ENCODE measurements at places on chromosomes 1 and 21.

- DNase-seq, result no peak
These were observed 11.3 kb upstream of the IL22RA1 start for GRCh38 chr1:24154215-24154614.

GRCh38 chr1:21568006-21568746 lies 59.0 kb downstream of the ALPL start:
- no peak for DNase-seq

DNA sequence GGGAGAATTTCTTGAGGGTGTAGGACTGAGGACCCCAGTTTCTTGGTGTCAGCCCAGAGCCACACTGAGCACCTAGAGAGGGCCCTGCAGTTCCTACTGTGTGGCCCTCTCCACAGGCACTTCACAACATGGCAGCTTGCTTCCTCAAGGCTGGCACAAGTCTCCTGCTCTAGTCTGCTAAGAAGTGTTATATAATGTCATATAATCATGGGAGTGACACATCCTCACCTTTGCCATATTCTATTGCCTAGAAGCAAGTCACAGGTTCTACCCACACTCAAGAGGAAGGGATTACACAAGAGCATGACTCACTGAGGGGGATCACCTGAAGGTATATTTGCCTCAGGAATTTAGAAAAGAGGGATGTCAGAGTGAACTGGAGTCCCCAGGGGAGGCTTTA lies 5.5 kb upstream of the SNX27 start:
- DNase-seq, result peak; percentile 20

DNA sequence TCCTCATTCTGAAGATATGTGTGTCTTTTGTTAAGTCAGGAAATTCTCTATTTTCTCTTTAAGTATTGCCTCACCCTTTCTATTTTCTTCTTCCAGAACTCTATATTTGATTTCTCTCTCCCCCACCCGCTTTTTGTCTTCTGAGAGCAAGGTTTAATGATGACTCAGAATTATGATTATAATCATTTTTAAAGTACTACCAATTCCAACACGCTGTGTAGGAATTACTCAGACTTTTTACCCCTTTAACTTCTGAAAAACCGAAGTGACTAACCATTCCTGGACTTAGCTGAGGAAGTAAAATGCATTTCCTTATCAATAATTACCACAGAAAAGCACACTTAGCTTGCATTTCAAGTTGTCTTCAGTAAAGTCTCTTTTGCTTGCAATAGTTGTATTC lies 20.8 kb upstream of the SCYL3 start:
- peak; percentile 56 for DNase-seq

DNA sequence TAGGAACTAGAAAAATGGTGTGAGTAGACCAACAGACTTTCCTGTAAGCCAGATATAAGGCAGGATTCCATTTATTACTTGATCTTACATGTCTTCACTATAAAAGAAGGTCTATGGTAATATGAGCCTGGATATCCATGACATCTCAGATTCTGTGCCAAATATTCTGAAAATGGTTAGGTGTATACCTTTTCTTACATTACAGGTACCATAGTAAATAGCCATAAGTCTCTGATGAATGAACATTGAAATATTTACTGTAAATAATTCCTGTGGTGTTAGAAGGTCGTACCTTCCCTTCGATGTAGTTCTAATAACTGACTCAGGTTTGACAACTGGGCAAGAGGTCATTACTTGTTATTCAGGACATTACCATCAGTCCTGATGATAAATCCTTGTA lies 657.9 kb downstream of the BRINP3 start:
- DNase-seq, result no peak

DNA sequence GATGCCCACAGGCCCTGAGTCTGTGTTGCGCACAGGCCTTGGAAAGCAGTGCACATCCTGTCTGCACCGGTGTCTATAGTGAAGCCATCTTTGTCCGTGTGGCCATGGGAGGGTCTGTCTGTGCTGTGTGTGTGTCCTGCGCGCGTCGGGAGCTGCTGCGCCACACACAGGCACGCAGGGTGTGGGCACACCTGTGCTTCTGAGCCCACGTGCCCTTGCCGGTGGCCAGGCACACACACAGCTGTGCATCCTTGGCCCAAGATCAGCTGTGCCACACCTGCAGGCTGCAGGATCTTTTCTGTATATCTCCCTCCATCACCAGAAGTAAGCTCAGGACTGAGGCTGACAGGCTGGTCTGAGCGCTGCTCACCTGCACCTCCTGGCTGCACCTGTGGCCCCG lies 3.2 kb upstream of the SAMD11 start:
- no peak for DNase-seq

DNA sequence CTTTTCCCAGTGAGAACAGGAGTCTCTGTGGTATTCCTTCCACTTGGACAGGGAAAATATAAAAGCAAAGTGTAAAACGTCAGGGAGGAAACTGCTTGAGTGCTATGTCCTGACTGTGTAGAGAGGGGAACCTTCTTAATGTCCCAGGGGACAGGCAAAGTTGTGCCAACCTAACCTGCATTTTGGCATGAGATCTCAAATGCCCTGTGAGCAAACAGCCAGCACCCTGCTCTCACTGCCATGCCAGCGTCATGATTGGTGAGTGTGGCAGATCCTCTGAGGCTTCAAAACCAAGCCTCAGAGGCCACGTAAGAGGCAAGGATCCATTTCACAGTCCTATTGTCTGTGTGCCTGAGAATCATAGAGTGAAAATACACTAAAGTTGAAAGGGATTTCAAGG lies 49.7 kb upstream of the RAP1A start:
- DNase-seq, result no peak

- peak; percentile 87 for DNase-seq
These were observed 20.0 kb upstream of the EPHA2 start for GRCh38 chr1:16175610-16176553.

DNA sequence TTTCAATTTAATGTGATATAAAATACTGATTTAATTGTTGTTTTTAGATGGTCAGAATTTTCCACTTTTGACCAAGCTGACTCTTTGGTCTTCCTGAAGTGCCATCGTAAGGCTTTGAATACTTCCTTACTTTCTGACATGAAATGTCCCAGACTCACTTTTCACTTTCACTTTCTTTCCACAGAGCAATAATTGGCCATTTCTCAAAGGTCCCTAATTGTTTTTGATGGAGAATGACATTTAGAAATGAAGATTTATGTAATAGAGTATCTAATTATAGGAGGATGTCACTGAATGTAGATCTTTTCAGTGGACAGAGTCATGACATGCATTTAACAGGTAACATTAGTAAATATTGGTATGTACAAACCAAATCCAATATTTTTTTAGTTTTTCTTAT lies 1141.6 kb downstream of the KCNT2 start:
- DNase-seq, result no peak

DNA sequence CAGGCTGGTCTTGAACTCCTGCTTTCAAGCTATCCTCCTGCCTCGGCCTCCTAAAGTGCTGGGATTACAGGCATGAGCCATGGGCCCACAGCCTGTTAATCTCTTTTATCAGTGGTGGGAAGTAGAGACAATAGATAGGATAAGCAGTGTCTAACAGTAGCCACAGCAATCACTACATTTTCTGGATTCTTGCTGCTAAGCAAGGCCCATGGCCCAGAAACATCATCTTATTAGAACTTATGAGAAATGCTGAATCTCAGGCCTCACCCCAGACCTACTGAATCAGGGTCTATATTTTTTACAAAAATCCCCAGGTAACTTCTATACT lies 29.7 kb downstream of the IGFN1 start:
- DNase-seq, result no peak

- DNase-seq, result no peak
These were observed 9.8 kb downstream of the ECE1 start for GRCh38 chr1:21280482-21280881.

DNA sequence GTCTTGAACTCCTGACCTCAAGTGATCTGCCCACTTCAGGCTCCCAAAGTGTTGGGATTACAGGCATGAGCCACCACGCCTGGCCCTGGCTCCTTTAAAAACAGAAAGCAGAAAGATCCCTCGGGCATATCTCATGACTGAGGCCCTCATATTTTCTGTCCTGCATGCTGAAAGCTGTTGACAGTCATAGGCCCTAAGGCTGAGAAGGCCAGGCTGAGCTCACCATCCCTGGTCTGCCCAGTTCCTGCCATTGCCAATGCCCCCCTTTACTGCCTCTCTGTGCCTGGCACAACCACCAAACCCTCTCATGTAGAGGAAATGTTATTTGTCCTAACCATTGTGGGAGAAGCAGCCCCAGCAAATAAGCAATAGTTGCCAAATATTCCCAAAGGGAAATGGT lies 12.7 kb downstream of the CD34 start:
- DNase-seq, result no peak

DNA sequence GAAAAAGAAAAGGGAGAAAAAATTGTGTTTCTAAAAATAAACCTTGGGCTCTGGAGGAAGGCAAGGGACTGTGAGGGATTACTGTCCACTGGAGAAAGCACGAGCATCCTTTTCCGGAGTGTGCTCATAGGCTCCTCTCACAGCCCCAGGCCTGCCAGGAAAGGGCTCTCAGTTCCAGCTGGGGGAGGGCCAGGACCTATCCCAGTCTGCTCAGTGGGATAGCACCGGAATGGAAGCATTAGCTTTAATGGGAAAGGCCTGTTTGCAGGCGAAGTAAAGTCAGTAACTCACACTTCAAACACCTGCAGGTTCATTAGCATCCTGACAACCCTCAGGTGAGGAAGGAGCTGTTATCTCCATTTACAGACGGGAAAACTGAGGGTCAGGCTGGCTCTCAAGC lies 113.9 kb upstream of the USP24 start:
- peak; percentile 58 for DNase-seq

DNA sequence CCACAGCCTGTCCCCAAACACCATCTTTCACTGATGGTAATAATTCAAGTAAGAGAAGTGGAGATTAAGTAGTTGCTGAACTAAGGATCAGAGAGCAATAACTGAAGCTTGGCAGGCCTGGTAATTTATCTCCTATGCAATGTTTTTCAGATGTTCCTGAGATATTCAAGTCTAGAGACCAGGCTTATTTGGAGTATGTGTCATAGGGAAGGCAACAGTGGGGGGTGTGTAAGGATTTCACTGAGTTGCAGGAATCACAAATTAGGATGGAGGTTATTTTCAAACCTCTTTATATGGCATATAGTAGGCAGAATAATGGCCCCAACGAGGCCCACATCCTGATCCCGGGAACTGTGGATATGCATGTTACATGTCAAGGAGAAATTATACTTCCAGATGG lies 171.7 kb downstream of the KCNJ6 start:
- no peak for DNase-seq

GRCh38 chr1:177566495-177566894 lies 395.7 kb downstream of the BRINP2 start:
- no peak for DNase-seq

- DNase-seq, result peak; percentile 1
These were observed 262.0 kb upstream of the CXADR start for GRCh38 chr21:17250778-17251241.

GRCh38 chr1:197268012-197268411 lies at the start of gene CRB1:
Gene CRB1 (plus strand): TSS chr1:197268252. CDS start chr1:197268413, 161 bp downstream.
- no peak for DNase-seq

- peak; percentile 85 for DNase-seq
These were observed 40.0 kb downstream of the ROR1 start for GRCh38 chr1:63813829-63814277.

DNA sequence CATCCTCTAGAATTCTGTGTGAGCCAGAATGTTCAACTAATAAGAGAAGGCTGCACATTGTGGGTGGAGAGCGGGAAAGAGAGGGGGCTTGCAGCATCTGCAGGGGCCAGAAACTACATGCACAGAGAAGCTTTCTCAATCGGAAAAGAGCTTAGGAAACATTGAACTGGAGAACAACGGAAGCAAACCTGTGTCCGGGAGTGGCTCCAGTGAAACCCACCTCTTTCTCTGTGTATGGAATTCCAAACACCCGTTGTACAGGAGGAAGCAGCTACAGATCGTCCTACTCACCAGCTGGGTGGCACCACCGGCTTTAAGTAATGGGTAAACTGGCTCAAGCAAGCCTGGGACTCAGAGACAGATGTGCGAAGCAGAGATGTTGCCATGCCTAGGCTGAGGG lies 14.0 kb upstream of the CSF1 start:
- no peak for DNase-seq

- DNase-seq, result no peak
These were observed 50.2 kb downstream of the KCNJ6 start for GRCh38 chr21:37866027-37866426.

- no peak for DNase-seq
These were observed 253.8 kb upstream of the PLXNA2 start for GRCh38 chr1:208497866-208498541.

GRCh38 chr1:39473324-39473723 lies 18.1 kb upstream of the BMP8A start:
- no peak for DNase-seq

- DNase-seq, result no peak
These were observed 12.8 kb upstream of the LBR start for GRCh38 chr1:225440380-225441221.

DNA sequence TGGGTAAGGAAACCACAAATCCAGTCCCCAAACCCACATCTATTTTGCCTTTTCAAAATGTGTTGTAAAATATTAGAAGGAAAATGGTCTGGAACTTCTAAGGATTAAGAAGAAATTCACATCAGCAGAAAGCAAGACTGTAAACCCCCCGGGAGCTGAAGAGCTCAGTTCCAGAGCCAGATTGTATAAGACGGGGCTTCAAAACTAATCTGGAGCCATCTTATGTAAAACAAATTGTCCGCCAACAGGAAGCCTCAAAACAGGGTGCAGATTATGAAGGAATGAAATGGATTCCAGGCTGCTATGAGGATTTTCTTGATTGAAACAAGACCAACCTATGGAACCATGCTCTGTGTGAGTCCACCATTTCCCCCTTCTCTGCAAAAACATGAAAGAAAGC lies 25.1 kb upstream of the HUNK start:
- no peak for DNase-seq

- DNase-seq, result no peak
These were observed 45.2 kb upstream of the FMO2 start for GRCh38 chr1:171139890-171140289.

DNA sequence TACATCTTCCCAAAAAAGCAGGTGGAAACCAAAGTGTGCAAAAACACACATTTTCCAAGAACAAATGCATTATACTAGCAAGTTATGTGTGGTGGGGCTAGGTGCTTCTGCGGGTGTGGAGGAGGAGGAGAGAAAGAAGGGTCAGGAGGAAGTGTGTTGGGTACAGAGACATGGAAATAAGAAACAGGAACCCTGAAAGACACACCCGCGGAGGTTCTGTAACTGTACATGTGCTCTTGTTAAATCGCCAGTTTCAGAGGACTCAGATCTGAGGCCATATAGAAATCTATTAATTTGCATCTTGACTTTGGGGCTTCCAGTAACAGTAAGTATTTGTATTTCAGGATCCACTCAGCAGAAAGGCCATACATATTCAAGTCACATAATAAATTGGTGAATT lies 30.9 kb downstream of the ERG start:
- no peak for DNase-seq

DNA sequence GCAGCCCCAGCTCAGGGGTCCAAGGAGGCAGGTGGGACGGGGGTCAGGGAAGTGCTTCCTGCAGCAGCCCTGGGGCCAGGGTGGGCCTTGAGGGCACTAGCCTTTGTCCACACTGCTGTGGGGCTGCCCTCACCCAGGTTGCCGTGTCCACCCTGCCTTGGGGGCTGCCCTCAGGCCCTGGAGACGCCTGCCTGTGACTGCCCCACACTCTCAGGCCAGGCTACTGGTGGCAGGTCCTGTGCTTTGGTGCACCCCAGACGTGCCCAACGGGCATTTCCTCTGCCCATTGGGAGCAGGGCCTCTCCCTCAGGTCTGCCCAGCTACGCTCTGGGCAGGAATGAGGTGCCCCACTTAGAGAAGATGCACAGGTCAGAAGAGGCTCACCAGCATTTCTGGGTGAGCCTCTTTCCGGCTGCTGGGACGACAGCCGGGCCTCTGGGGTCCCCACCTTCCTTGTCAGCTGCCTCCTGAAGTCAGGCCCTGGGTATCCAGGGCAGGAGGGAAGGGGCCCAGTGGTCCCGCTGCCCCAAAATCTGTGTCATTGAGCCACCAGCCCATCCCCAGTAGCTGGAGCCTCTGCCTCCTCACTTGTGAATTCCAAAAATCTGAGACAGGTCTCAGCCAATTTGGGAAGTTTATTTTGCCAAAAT lies 2.7 kb upstream of the MMEL1 start:
- DNase-seq, result no peak
